ENCODE measurements at places on chromosomes 7 and 10.

DNA sequence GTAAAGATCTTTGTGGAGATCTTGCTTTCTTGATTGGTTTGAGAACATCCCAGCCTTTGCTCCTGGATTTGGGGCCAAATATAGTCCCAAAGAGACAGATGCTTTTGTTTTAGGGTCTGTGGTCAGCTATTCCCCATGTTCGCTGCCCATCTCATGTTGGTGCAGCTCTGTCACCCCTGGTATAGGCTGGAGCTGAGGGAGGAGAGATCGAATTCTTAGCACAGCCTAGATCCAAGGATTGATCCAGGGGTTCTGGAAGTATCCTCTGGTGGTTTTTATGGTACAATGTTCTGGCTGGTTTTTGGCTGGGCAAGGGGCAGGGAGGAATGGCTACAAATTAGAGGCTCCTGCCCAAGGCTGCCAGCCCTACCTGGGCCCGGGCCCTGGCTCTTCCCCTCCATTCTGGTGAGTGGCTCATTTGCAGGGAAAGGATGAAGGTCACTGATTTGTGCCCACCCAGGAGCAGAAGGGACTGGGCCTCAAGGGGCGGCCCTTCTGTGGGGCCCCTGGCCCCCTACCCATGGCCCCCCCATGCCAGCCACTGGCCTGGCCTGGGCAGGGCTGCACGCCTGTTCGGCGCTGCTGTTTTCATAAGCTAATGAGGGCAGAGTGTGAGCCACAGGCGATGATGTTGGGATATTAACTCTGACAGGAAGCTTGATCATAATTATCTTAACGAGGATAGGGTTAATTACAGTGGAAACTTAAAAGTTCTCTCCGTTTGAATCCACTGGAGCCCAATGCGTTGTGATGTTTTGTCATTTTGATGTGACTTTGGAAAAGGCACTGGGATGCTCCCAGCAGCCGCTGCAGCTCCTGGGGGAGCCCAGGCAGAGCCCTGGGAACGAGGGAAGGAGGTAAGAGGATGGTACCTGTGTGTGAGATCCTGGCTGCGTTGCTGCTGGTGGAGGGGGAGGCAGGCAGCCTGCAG is 600.6 kb downstream of the LRMDA start:
- DNase-seq = no peak

GRCh38 chr7:2325162-2325561 is 10.9 kb upstream of the SNX8 start:
- DNase-seq = no peak

DNA sequence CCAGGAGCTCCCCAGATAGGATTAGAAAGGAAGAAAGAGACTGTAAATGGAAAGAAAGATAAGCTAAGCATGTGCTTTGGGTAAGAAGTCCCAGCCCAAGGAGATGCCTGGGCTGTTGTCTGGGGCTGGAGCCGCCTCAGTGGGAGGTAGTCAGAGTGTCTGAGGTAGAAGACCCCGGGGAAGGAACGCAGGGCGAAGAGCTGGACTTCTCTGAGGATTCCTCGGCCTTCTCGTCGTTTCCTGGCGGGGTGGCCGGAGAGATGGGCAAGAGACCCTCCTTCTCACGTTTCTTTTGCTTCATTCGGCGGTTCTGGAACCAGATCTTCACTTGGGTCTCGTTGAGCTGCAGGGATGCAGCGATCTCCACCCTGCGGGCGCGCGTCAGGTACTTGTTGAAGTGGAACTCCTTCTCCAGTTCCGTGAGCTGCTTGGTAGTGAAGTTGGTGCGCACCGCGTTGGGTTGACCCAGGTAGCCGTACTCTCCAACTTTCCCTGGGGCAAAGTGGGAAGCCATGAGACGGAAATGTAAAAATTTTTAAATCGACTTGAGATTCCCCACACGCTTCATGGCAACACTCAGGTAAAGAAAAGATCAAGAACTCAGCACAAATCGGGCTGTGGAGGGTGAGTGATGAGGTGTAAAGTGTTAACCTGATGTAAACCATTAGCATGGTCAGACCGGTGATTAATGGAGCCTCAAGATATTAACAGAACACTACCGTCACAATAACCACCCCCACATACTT is 1.3 kb downstream of the HOXA1 start:
- no peak for DNase-seq

GRCh38 chr7:19852192-19852591 is 78.8 kb upstream of the TMEM196 start:
- DNase-seq = no peak

DNA sequence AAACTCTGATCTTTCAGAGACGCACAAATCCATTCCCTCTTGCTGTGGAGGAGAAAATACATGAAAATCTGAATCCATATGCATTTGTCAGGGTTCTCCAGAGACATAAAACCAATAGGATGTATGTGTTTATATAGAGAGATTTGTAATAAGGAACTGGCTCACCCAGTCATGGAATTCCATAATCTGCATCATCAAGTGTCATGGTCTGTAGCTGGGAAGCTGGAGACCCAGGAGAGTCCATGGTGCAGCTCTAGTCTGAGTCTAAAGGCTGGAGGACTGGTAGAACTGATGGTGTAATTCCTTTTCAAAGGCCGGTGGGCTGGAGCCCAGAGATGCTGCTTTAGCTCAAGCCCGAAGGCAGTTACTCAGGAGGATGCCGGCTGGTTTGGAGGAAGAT is 134.0 kb downstream of the TCF7L2 start:
- DNase-seq = no peak

GRCh38 chr10:19302117-19302516 is 253.5 kb downstream of the MALRD1 start:
- DNase-seq = no peak

DNA sequence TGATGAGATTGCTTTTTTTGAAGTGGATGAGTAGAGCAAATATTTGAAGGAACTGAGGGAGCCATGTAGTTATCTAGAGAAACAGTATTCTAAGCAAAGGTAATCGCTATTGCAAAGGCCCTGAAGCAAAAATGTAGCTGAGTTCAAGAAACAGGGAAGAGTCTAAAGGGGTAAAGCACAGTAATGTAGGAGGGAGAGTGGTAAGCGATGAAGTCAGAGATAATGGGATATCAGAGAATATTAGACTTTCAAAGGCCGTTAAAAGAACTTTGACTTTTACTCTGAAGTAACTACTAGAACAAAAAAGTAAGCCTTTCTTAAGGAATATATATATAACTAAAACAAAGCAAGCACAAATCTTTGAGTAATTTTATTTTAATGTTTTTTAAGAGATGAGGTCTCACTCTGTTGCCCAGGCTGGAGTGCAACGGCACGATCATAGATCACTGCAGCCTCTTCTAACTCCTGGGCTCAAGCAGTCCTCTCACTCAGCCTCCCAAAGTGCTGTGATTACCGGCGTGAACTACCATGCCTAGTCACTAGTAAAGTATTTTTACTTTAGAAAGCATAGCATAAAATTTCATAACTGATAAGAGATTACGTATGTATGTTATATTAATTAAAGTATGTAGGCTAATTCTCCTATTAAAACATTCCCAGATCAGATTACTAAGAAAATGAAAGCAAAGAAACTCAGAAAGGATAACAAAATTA is 61.7 kb upstream of the OIT3 start:
- no peak for DNase-seq

DNA sequence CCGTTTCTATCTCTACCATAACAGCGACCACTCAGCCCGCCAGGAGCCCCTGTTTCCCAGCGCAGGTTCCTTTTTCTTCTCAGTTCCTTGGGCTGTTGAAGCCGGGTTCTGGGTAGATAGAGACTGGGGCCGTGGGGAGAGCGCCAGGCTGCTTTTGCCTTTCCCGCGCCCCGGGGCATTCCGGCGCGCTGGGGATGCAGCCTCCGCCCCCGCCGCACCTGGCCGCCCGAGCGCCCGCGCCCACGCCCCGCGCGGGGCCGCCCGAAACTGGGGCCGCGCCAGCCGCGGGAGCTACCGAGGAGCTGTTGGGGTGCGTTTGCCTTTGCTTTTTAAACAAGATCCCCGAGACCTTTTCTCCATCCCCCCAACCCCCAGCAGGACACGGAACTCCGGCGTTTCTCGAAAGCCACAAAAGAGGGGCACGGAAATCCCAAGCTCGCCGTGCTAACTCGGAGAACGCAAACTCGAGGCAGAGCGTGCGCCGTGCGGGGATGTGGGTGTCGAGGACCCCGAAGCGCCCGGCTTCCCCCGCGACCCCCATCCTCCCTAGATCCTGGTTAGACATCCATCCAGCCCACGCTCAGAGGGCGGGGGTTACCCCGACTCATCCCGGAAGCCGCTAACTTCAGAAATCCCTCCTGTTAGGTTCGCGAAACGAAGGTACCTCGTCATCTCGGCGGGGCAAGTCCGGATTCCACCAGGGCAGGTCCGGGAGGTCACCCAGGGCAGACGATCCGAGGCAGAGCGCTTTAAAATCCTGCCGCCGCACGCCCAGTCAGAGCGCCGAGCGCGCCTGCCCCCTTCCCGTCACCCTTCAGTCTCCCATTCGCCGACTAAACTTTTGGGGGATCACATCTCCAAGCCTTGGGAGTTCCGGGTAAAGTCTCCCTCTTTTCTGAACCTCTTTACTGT is 1.0 kb downstream of the GRM8 start:
- DNase-seq = no peak

DNA sequence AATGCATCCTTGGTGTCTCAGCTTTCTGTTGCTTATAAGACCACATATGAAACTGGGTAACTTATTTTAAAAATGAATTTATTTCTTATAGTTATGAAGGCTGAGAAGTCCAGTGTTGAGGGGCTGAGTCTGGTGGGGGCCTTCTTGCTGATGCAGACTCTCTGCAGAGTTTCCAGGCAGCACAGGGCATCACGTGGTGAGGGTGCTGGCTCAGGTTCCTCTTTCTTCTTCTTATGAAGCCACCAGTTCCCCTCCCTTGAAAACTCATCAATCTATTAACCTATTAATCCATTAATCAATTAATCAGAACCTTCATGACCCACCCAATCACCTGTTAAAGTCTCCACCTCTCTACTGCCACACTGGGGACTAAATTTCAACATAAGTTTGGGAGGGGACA is 595.6 kb upstream of the NRP1 start:
- no peak for DNase-seq

- no peak for DNase-seq
Measured at GRCh38 chr10:22444219-22444788, 99.0 kb downstream of the SPAG6 start.

GRCh38 chr7:1712907-1713501 is 42.9 kb downstream of the ELFN1 start:
- DNase-seq = no peak

- no peak for DNase-seq
Measured at GRCh38 chr7:143436325-143436946, 6.8 kb upstream of the TAS2R60 start.

DNA sequence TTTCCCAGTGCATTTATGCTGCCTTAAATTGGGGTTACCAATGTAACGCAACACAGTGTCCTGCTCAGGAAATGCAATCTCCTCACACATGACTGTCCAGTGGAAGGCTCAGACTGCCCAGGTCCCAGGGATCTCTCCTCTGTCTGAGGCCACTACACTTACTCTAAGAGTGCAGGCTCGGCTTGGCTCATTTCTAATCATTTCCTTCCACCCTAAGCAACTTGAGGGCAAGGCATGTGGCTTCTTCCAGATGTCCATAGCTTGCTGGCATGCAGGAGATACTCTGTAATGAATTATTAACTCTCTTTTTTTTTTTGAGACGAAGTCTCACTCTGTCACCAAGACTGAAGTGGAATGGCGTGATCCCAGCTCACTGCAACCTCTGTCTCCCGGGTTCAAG is 23.7 kb downstream of the PLAC9 start:
- no peak for DNase-seq

DNA sequence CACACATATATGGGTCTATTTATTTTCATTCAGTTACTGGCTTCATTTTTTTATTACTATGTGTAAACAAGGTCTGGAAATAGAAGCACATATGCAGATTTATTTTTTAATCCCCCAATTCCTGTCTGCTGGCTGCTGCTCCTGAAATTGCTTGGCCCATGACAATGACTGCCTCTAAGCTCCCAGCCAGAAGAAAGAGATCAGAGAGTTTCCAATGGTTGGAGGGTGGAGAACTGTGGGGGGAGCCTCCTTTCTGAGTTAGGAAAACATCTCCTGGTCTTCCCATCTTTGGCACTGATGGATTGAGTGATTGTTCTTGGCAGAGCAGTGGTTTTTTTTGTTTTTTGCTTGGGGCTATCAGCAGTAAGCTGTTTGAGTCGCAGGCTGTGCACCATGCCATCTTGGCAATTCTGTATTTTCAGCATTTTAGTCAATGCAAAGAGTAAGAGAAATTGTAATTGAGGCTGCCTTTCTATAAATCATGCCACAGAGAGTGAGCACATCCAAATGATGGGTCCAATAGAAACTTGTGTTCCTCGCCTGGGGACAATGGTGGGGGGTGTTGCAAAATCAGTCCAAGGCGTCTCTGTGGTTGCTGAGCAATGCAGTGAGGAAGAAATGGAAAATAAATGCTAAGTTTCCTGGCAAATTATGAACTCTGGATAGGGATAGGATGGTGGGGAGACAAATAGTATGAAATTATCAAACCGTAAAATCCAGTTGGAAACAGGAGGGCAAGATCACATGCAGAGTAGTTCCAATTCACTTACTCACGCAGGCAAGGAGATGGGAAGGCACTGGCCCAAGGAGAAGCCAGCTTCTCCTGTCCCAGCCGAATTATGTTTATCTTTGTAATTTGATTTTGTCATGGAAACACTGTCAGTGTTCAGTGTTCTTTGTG is 382.4 kb downstream of the SORCS3 start:
- no peak for DNase-seq

DNA sequence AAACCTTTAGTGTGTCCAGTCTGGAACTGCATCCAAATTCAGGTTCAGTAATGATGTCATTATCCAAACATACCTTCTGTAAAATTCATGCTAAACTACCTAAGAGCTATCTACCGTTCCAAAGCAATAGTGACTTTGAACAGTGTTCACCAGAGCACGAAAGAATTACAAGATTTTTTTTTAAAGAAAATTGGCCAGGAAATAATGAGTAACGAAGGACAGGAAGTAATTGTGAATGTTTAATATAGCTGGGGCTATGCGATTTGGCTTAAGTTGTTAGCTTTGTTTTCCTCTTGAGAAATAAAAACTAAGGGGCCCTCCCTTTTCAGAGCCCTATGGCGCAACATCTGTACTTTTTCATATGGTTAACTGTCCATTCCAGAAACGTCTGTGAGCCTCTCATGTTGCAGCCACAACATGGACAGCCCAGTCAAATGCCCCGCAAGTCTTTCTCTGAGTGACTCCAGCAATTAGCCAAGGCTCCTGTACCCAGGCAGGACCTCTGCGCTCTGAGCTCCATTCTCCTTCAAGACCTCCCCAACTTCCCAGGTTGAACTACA is 694 bp upstream of the FAS start:
- DNase-seq = no peak

DNA sequence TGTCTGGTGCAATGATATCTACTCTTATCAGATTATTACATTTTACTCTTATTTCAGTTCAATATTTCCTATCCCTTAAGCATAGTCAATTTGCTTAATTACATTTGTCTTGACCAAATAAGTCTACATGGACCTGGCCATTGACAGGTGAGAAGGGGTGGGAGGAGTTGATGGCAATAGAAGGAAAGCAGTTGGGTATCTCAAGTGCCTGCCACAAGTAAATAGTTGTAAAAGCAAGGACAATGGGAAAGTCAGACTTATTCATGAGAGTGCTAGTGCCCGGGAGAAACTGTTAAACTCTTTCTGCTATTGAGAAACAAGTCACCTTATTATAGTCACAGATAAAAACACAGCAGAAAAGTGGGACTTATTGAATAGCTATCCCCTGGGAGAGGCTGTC is 32.4 kb upstream of the HGF start:
- DNase-seq = no peak

- DNase-seq = no peak
Measured at GRCh38 chr7:97272237-97272975, 154.9 kb downstream of the SDHAF3 start.
